Left colon (tissue), 2 donors: ENCODE measurements at places on chromosomes 6 and 20. TPM values are rescaled to one million over a fixed set of nuclear protein-coding genes. Genes with fewer than 3 reads are reported as not detected.

DNA sequence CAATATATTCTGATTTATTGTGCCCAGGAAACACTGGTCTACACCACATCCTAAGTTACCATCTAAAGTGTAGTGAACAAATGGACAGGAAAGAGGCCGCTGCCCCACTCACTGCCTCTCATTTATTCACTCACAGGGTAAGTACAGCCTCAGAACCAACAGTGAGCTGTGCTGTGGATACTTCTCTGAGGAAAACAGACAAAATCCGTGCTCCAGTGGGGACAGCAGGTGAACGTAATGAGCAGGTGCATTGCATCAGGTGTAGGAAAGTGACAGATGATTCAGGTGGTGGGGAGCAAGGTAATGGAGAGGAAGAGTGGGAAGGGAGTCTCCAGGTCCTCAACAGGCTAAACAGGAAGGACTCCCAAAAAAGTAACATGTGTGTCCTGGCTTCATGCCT is 8.4 kb upstream of the ULBP2 start:
- DNase-seq, result no peak

DNA sequence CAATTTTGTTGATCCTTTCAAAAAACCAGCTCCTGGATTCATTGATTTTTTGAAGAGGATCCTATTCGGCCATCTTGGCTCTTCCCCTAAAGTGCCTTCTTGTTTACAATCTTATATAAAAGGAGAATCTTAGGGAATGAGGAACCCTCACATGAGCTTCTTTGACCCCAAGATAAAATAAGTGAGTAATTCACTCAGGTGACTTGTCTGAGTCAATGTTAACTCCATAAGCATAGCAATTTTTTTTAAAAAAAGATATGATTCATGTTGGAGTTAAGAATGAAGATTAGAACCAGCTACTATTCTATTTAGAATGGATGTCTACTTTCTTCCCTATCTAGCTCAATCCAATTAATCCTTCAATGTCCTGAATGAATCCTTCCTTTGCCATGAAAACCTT is 21.0 kb downstream of the WASF1 start:
- no peak for DNase-seq

- DNase-seq, result peak; percentile 32
These were observed 14.6 kb upstream of the BLCAP start for GRCh38 chr20:37542281-37542680.

DNA sequence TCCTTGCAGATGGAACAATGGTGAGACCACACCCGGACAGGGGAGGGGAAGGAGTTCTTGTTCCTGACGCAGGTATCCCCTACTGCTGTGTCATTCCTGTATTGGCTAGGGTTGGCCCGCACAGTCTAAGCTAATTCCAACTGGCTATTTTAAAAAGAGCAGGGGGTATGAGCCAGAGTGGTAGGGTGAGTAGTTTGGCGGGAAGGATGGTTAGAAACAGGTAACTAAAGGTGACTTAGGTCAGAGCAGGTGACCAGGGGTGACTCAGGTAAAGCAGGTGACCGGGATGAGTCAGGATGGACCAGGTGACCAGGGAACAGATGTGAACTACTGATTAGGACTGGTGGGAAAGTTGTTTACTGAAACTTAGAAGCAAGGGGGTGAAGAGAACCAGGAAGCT is 58.0 kb downstream of the ZNF292 start:
- DNase-seq, result no peak

DNA sequence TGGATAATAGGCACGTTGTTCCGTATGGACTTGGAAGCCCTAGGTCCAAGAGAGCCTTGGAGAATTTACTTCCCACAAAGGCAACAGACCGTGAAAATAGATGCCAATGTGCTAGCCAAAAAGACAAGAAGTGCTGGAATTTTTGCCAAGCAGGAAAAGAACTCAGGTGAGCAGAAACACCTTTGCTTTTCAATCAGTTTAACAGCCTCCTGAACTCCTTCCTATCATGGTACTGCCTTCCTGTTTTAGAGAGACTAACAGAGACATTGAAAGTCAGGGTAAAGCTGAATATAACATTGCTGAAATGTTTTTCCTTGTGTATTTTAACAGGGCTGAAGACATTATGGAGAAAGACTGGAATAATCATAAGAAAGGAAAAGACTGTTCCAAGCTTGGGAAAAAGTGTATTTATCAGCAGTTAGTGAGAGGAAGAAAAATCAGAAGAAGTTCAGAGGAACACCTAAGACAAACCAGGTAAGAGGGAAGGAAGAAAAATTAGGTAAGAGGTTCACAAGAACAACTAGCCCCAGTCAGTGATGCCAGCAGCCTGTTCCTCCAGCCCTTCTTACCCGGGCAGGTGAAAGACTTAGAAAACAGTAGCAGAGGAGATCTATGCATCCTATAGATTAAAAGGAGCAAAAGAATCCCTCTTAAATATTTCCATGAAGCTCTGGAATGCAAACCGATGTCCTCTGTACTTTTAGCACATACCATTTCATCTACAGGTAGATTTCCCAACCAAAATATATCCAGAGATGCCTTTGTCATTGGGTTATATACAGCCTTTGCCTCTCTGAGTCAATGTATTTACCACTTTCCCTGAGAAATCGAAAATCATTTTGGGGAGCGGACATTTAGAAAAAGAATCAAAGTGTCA is 4.0 kb downstream of the EDN1 start:
- DNase-seq, result no peak

GRCh38 chr6:73610444-73611275 is 43.1 kb downstream of the SLC17A5 start:
- DNase-seq, result no peak

DNA sequence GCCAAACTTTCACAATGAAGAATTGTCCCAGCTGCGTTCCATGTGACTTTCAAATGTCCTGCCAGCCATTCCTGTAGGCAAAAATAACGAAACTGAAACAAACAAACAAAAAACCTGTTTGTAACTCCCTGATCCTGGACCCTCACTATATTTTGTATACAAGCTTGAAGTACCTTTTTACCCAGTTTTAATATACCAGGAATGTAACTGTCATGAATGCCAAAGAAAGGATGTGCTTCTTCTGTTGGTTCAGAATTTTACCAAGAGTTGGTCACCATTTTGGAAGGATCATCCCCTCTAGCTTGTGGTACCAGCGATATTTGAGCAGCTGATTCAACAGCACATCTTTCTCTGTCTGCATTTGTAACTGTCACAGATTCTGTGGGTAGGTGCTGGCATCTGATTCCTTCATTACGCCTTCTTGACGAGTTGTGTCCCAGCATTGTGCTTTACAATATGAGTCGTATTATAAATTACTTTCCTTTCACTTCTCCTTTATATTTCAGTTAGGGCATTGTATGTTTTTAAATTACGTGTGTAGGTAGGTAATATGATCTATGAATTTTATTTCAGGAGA is 93.9 kb downstream of the DLGAP4 start:
- DNase-seq, result no peak

DNA sequence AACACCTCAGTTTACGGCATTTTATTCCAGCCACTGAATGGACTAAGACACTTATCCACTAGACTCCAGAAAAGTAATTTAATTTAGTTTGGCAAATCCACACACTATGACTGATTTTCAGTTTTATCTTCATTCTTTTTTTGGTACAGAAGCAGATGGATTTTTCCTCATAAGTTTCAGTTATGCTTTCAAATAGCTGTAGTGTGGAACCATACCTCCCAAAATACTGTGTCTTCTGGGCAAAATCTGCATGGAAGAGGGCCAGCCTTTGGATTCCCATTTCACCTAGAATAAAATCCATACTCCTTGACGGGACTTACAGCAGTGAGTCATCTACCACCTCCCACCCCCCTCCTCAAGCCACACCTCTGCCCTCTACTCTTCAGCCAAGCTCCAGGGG is 43.0 kb downstream of the GSTA2 start:
- DNase-seq, result no peak

DNA sequence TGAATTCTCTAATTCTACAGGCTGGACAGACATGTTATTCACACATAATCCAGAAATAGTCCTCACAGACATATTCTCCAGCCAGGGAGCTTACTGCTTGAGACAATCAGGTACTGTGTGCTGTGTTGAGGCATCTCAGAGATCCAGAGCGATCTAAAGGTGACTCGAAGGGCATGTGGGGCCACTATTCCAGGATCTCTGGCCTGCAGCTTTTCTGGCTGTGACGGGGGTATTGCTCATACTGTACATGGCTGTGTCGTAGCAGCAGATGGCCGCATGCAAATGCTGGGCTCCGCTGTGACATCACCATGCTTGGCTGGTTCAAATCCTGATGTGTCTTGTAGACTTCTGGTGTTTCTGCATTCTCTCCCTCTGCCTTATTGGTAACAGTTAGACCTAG is 37.8 kb downstream of the CD109 start:
- DNase-seq, result no peak

GRCh38 chr6:56745971-56746370 is 103.3 kb upstream of the DST start:
- DNase-seq, result no peak

DNA sequence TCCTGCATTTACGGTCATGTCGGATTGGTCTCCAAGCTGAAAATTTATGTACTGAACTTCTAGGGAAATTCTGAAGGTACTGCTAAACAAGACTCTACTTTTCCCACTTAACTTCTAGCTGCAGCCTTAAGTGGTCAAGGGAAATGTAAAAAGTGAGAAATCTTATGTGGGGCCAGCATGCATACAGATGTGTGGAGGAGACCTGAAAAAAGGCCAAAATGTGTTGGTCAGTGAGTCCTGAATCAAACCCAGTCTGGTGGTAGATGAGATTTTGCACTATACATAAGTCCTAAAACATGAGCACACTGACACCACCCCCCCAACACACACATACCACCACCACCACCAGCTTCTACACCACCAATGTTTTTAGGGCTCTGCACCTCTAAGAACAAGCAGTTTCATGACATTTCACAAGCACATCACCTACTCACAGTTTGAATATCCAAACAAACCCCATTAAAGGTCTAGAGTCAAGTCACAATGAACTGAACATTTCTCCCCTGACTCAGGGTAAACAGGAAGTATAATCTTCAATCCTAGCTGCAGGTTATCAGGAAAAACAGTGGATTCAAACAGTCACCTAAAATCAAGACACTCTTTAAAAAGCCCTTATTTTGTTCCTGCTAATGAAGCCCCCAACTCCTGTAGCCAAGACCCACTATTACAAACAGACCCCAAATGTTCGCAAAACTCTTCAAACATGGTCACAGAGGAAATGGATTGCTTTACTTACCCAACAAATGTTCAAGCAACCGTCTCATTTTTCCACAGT is 1.6 kb downstream of the ZMYND8 start:
- DNase-seq, result no peak

- peak; percentile 97 for DNase-seq
These were observed 37.5 kb upstream of the IER3 start for GRCh38 chr6:30781743-30782424.

- no peak for DNase-seq
These were observed 96.8 kb upstream of the SOX4 start for GRCh38 chr6:21496706-21497105.

GRCh38 chr20:20184706-20185105 is 132.4 kb downstream of the CFAP61 start:
- DNase-seq, result no peak

- DNase-seq, result no peak
These were observed 38.5 kb downstream of the KCNQ2 start for GRCh38 chr20:63433756-63434531.

- DNase-seq, result peak; percentile 52
These were observed 342.7 kb downstream of the PRL start for GRCh38 chr6:21953831-21954801.

CST7 gene
- 1.8 TPM for total RNA-seq

SRSF12 gene
- 0.53 TPM for total RNA-seq

AIG1 gene
- total RNA-seq, result 27.0 TPM

PTCRA gene
- not detected for total RNA-seq

PSORS1C2 gene
- total RNA-seq, result not detected
